ENCODE measurements at places on chromosomes 6 and 20.

DNA sequence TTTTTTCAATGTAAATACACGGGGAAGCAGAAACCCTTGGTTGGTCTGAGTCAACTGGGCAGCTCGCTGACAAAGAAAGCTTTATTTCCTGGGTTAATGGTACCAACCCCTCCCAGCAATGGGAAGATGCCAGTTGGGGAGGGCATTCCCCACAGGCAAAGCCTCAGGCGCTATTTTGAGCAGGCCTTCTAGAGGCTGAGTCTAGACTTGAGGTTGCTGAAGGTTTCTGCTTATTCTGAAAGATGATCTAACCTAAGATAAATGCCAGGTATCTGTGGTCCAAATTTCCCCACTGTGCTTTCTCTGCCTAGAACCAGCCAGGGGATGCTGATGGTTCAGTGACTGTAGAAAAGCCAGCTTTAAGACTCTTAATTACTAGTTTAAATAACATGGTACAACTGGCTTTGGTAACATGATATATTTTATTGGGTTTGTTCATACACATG is 172.5 kb upstream of the JARID2 start:
- DNase-seq, result peak; percentile 49

GRCh38 chr20:53463101-53463972 is 130.3 kb downstream of the ZNF217 start:
- no peak for DNase-seq

DNA sequence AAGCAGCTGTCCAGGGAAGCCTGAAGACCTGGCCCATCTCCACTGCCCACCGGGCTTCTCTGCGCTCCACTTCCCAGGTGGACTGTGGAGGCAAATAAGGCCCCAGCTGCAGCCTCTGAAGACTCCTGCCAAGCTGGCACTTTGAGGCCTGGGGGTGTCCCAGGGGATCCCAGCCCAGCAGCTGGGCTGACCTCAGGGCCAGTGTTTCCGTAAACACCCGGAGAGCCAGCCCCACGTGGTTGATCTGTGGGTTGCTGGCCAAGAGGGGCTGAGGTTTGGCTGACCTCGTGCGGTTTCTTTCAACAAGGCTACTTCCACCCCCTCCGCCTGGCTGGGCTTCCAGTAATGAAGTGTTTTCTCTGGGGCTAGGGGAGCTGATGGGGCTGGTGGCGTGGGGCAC is 12.4 kb upstream of the CCN5 start:
- peak; percentile 90 for DNase-seq

DNA sequence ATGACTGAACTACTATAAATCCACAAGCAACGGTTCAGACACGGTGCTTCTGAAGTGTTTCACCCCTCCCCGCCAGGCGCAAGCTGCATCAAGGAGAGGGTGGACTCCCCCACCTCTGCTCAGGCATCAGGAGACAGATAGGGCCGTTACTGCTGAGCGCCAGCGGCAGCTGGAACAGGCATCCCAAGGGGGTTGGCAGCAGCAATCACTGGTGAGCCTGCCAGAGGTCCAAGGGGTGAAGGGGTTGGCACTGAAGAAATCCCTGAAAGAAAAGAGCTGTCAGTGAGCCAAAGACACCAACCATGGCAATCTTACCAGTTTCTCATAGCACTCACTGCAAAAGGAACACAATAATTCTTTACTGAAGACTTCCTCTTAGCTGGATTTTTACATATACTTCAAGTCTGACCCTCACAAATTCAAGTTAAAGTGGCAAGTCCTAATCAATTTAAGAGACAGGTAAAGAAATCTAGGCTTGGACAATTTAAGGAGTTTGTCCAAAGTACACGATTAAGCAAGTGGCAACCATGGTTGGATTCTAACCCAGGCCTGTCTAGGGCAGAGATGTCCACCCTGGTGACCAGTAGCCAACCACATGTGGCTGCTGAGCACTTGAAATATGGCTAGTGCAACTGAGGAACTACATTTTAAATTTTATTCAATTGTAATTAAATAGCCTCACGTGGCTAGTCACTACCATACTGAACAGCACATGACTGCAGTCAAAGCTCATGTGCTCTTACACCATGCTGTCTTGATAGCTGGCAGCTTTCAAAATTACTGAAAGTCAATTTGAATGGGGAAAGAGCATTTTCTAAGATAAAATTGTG is 21.7 kb upstream of the TBC1D20 start:
- no peak for DNase-seq

DNA sequence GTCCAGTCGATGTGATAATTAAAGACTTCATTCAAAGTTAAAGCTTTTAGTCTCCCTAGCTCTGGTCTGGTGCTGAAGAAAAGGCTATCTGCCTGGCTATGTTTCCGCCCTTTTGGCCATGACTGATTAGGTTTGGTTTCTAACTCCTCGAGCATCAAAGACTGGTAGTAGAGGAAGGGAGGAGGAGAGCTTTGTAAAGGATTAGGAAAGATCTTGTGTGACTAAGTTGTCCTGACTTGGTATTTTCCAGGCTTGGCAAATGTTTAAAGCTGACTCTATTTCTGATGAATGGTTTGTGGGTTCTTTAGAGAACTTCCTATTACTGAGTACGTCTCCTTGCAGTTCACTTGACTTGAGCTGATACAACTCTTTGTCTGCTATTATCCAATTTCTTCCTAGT is 312.9 kb downstream of the GJA1 start:
- peak; percentile 90 for DNase-seq

GRCh38 chr20:23679133-23680092 is 9.4 kb downstream of the CST4 start:
- DNase-seq, result no peak

- no peak for DNase-seq
These were observed 209.9 kb downstream of the ALDH8A1 start for GRCh38 chr6:134740027-134740373.

GRCh38 chr6:15887491-15888461 is 224.9 kb upstream of the DTNBP1 start:
- no peak for DNase-seq

DNA sequence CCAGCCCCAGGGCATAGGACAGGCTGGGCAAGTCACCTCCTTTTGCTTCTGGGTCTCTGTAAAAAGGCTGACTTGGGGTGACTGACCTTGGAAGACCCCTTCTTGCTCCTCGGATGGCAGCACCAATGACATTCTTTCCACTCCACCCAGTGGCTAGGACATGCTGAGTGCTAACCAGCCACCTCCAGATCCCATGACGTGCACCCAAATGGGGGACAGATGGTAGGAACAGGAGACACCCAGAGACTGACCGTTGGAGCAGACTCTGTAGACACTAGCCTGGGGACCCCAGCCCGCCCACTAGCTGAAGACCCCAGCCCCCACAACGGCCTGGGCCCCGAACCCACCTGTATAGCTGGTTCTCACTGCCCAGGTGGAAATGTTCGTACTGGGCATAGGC is 38.3 kb downstream of the ANGPT4 start:
- no peak for DNase-seq

DNA sequence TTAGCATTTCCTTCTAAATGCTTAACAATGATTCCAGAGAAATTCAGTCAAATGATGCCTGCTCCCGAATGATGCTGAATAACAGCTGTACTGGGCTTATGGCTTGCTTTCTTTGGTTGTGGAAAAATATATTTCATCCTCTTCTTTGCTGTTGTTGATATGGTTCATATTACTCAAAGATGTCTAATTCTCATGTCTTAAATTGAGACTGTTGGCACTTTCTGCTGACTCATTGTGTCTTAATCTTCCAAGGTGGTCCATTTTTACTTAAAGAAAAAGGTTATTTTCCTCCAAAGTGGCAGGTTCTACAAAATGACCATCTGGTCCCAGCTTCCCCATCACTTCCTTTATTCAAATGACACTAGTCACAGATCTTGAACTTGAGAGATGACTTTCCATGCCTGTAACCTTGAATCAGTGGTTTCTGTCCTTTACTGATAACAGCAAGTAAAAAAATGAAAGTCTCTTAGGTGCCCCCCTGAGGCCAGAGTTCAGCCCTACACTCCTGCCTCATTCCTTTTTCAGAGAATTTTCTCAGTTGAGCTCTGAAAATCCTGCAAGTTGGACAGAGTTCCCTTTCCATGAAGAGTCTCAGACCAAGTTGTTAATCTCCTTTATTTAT is 6.9 kb downstream of the SNAP25 start:
- DNase-seq, result no peak

DNA sequence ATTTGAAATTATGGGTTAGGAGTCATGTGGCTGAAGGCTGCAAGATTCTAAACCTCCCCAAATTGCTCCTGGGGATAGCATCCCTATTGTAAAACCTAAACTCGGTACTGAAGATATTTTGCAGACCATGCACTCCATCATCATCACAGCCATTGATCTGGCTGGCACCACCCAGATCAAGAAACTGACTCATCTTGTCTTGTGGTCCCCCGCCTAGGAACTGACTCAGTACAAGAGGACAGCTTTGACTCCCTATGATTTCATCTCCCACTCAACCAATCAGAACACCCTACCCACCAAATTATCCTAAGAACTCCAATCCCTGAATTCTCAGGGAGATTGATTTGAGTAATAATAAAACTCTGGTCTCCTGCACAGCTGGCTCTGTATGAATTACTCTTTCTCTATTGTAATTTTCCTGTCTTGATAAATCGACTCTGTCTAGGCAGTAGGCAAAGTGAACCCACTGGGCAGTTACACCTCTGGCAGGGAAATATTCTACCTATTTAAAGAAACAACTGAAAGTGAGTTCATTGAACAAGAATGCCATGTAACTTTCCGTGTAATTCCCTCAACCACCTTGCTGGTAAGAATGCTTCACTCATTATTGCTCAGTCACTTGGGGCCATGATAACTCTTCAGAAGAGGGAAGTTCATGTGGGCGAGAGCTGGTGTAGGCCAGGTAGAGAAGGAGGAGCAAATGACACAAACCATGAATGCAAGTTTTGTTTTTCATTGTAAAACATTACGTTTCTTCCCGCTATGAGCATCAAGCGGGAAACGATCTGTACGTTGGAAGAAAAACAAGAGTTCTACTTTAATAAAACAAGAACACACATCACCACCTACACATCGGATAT is 602.9 kb upstream of the ARID1B start:
- no peak for DNase-seq

GRCh38 chr20:460180-460579 is 2.2 kb downstream of the TBC1D20 start:
- no peak for DNase-seq

DNA sequence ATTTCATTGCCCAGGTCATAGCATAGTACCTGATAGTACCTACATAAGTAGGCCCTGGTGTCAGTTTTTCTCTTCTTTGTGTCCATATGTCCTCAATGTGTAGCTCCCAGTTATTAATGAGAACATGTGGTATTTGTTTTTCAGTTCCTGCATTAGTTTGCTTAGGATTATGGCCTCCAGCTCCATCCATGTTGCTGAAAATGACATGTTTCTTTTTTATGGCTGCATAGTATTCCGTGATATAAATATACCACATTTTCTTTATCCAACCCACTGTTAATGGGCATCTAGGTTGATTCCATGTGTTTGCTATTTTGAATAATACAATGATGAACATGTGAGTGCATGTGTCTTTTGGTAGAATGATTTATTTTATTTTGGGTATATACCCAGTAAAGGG is 641.6 kb downstream of the RFPL4B start:
- DNase-seq, result no peak

- DNase-seq, result peak; percentile 63
These were observed 1.3 kb downstream of the NUP153 start for GRCh38 chr6:17705428-17705777.

DNA sequence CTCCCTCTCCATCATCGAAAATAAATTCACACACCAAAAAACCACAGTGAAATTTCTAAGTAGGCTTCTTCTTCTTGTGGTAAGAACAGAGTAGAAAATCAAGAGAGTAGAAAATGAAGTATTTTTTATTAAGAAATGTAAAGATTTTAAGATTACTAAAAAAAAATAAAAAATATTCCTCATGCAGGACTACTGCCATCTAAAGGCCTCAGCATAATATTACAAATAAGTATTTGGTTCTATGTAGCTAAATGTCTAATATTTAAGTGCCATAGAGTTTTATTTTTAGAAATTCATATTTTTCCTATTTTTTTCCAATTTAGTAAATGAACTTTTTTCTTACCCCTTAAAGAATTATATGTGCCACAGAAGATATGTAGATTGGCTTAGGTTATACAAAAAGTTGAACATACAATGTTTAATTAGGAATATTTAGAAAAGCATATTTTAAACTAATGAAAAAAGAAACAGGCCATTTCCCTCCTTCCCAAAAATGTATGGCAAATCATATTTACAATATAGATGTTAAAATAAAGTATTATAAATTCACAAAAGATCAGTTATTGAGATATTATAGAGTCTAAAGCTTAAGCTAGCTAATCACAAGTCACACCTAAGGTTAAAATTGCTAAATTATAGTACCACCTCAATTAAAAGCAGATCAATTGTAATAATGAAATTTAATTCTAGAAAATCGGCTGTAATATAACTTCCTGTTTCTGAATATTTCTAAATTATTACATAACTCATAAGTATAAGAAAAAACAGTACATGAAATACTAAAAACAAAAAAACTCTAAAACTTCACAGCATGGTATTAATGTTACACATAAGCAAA is 3.5 kb upstream of the NT5DC1 start:
- no peak for DNase-seq

DNA sequence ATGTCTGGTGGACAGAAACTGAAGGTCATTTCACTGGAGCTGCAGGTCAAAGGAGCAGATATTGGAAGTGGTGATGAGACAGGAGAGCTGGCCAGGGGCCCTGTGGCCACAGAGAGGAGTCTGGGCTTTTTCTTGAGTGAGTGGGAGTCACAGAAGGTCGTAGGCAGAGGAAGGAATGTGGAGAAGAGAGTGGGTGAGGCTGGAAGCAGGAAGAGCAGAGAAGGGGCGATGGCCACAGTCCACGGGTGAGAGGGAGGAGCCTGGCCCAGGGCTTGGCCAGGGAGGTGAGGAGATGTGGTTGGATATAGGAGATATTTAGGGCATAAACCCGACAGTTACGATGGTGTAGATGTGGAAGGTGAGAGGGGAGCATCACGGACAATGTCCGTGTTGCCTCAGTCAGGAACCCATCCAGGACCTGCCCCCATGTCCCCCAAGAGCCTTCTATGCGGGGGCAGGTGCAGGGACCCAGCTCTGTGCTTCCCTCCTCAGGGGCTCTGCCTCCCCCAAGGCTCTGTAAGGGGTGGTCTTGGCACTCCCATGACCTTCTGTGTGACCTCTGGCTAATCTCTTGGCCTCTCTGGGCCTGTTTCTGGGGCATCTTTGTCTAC is 150.5 kb upstream of the PTPN1 start:
- no peak for DNase-seq

DNA sequence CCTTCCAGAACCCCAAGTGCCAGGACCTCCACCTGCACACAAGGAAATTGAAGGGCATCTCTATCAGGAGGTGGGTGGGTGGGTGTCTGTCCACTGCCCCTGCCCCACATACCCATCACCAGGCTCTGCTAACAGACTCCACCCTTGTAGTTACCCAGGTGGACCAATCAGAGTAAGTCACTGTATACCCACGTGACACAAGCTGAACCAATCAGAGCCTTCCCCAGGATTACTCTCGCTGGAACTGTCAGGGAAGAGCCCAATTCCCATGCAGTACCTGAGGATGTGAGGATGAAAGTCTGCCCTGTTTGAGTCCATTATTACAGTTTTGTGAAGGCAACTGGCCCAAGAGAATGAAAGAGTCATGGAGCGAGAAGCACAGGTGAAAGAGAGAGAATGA is 4.2 kb downstream of the OCSTAMP start:
- no peak for DNase-seq

- peak; percentile 67 for DNase-seq
These were observed 11.7 kb downstream of the TPD52L1 start for GRCh38 chr6:125165256-125165655.

Measured in astrocyte (in vitro differentiated cells and primary cell).